GF-D8 (cell line): ENCODE measurements at places on chromosomes 6 and 20.

DNA sequence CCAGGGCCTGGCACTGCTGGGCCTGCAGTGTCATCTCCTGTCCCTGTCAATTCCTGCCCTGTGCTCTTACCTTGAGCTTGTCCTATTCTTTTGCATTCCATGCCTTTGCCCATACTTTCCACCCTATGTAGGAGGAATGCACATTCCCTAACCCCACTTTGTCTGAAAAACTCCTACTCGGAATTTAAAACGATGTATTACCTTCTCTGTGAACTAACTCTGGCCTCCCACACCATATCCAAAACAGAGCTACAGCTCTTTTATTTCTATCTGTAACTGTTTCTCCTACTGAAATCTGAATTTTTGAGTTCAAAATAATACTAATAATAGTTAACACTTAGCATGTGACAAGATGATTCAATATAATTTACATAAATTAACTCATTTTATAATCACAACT, 353.7 kb downstream of the FRK start:
- no peak for DNase-seq

DNA sequence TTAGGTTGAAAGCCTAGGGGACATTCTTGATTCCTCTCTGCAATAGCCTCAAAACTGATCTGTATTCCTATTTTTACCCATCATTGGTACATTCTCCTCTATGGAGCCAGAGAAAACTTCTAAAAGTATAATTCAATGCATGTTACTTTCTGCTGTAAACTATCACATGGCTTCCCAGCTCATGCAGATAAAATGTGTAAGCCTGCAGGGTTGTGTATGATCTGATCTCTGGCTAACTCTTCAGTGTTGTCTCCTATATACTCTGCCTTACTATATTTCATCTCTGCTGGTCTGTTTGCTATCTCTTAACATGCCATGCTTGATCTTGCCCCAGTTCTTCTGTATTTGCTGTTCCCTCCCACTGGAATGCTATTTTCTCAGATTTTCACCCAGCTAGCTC, 323.3 kb upstream of the RSPO3 start:
- DNase-seq = no peak

- DNase-seq = no peak
These were observed 1024.3 kb upstream of the EYS start for GRCh38 chr6:66731310-66731709.

DNA sequence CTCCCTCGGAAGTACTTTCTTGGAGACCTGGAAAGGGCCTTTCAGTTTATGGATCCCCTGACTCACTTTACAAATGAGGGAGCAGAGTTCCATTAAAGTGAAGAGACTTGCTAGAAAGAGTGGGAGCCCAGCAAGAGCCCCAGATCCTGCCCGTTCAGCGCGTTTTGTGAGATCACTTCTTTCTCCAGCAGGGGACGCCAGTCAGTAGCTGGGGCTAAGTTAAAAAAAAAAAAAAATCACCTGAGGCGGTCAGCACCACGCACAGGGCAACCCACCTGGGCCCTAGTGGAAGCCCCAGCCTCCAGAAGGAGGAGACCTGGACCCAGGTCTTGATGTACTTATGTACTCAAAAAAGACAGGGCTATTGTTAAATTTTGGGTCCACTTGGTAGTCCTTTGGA, 274.5 kb upstream of the RNF24 start:
- no peak for DNase-seq

- DNase-seq = no peak
These were observed 50.6 kb downstream of the SRC start for GRCh38 chr20:37396416-37397075.

- no peak for DNase-seq
These were observed 34.1 kb upstream of the EZR start for GRCh38 chr6:158853072-158853879.

DNA sequence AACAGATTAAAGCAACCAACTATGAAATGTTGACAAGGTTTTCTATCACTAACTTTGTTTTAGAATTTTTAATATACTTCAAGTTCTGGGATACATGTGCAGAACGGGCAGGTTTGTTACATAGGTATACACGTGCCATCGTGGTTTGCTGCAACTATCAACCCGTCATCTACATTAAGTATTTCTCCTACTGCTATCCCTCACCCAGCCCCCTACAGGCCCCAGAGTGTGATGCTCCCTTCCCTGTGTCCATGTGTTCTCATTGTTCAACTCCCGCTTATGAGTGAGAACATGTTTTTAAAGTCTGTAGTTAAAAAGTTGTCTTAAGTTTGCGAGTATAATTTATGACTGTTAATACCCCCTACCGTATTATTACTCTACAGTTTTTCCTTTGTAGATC, 844.3 kb upstream of the MANEA start:
- no peak for DNase-seq

- DNase-seq = no peak
These were observed 24.1 kb upstream of the HINT3 start for GRCh38 chr6:125932451-125932795.

- DNase-seq = no peak
These were observed 138.2 kb downstream of the BMP7 start for GRCh38 chr20:57128044-57128757.

DNA sequence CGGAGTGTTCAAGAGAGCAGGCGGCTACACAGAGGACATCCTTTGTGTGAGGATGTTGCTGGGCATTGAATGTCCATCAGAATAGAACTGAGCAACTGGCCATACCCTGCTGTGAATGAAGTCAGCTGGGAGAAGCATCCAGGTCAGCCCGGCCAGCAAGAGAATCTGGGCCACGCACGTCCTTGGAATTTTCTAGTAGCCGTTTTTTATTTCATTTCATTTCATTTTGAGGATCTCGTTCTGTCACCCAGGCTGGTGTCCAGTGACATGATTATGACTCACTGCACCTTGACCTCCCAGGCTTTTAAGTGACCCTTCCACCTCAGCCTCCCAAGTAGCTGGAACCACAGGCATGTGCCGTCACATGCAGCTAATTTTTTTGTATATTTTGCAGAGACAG, 97.9 kb downstream of the SSR1 start:
- no peak for DNase-seq

DNA sequence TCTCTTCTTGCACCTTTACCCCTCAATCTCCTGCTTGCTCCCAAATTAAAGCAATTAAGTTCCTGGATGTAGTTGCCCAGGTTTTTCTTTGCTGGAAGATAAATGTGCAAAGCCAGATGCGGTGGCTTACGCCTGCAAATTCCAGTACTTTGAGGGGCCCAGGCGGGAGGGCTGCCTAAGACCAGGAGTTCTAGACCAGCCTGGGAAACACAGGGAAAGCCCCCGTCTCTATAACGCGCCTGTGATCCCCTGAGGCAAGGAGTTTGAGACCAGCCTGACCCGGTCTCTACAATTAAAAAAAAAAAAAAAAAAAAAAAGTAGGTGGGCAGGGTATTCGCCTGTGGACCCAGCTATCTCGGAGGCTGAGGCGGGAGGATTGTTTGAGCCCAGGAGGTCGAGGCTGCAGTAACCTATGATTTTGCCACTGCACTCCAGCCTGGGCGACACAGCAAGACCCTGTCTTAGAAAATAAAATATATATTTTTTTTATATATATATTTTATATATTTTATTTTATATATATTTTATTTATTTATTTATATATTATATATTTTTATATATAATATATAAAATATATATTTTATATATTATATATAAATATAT, 461 bp upstream of the DCDC2 start:
- no peak for DNase-seq

- no peak for DNase-seq
These were observed 52.9 kb upstream of the APCDD1L start for GRCh38 chr20:58568126-58568482.

DNA sequence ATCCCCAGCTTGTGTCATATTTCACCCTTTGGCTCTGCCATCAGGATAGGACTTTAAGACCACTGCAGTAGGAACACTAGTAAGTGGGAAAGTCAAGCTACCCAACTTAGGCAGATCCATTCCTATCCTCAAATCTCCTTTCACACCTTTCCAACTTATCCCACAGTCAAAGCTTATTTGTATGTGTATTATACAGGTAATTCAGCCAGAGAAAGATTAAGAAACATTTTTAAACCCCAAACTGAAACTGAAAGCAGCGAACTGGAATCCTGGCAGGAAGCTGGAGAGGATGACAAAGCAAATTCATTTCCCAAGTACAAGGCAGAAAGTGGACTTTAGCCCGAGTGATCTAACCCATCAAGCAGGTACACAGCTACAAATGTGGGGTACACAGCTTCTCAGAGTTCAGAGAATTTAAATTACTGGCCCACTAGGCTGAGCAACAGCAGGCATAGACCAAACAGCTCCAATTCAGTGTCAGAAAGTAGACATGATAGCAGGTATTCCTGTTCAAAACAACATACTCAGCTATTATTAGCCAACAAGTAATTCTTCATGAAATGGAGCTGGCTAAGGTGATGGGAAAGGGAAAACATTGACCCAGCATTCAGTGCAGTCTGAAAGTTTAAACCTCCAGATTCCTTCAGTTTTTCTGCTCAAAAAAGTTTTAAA, 39.1 kb downstream of the ILRUN start:
- no peak for DNase-seq
